ENCODE measurements at places on chromosomes 3 and 15.

DNA sequence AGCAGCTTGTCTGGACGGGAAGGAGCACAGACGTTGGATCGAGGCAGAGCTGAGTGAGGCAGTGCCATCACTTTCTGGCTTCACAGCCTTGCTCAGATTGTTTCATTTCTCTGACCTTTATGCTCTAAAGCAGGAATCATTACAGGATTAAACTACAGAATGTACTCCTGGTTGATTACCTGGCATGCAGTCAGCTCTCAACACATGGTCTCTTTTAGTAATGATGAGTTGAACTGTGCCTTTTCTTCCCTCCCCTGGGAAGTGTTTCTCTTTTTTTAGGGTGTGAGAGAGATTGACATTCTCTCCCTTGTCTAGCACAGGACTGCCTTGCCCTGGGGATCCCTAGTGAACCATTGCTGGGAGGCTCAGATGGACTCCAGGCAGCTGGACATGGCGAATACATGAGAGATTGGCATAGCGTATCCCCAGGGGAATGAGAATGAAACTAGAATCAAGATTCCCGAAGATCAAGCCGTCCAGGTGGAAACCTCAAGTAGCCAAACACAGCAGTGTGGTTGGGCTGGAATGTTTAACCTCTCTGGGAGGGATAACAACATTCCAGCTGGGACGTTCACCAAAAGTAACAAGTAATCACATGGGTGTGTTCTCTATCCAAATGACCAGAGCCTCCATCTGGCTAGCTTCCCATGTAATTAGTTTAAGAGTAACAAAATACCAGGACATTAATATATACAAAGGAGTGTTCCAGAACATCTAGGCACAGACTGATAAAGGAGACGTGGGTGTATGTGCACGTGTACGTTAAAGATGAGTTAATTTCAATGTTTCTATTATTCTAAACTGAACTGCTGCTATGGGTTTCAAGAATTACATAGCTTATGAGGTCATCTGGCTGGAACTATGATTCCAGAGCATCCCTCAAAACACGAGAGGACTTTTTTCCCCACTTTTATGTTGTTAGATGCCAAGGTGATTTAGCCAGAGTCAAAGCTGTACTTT, 118.6 kb upstream of the NR2E3 start:
- DNase-seq = no peak

DNA sequence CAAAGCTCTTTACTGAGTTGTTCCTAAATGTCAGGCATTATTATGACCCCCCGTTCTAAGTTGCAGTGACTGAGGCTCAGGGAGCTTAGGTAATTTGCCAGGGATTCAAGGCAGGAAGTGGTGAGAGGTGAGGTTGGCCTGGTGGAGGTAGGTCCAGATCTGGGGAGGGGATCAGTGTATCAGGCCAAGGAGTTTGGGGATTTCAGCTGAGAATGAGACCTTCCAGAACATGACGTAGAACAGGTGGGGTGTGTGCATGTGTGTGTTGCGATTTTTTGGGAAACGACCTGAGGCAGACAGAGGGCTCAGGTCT, 41.1 kb upstream of the MRPS22 start:
- no peak for DNase-seq

GRCh38 chr15:59444980-59445545, 7.1 kb downstream of the FAM81A start:
- DNase-seq = no peak

- no peak for DNase-seq
Measured at GRCh38 chr3:124780356-124780755, 50.1 kb downstream of the UMPS start.

- no peak for DNase-seq
Measured at GRCh38 chr3:19052874-19053273, 95.4 kb upstream of the KCNH8 start.

- no peak for DNase-seq
Measured at GRCh38 chr3:171358881-171359198, 101.4 kb downstream of the TNIK start.

DNA sequence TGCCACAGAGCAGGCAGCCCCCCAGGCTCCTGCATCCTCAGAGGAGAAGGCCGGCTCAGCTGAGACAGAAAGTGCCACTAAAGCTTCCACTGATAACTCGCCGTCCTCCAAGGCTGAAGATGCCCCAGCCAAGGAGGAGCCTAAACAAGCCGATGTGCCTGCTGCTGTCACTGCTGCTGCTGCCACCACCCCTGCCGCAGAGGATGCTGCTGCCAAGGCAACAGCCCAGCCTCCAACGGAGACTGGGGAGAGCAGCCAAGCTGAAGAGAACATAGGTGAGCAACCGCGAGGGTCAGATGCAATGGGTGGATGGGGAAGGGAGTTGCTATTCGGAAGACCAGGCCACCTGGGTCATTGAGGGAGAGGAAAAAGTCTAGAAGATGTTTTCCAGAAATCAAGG, 53.0 kb downstream of the GAP43 start:
- no peak for DNase-seq

- no peak for DNase-seq
Measured at GRCh38 chr3:172939651-172940293, 189.2 kb downstream of the ECT2 start.

DNA sequence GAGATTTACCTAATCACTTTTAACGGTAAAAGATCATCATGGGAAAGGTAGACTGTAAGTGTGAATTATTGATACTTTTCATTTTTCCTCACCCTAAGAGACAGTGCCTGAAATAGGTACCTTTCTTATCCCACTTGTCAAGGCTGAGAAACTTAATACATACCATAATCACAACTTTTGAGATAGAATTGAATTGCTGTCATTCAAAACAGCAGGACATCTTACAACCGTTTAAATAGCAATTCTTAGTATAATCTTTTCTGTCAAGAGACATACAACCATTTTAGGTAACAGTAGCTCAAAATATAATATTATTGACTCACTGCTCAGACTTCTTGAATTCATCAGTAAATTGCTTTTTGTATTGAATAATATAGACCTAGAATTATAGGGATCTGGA, 10.7 kb downstream of the UBE2E2 start:
- no peak for DNase-seq

DNA sequence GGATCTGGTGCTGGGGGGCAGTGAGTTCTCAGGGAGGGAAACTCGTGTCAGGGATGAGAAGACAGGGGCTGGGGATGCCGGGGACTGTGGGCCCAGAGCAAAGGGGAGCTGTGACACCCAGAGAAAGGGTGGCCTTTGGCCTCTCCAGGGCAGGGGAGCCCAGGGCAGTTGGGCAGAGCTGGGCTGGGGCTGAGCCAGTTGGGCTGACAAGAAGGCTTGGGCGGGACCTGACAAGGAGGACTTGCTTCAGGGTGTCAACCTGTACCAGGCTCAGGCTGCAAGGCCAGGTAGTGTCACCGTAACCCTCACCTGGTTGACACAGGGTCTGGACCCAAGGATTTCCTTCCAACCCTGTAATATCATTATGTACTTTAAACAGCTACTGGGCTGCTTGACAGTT, 13.2 kb upstream of the ANPEP start:
- no peak for DNase-seq

DNA sequence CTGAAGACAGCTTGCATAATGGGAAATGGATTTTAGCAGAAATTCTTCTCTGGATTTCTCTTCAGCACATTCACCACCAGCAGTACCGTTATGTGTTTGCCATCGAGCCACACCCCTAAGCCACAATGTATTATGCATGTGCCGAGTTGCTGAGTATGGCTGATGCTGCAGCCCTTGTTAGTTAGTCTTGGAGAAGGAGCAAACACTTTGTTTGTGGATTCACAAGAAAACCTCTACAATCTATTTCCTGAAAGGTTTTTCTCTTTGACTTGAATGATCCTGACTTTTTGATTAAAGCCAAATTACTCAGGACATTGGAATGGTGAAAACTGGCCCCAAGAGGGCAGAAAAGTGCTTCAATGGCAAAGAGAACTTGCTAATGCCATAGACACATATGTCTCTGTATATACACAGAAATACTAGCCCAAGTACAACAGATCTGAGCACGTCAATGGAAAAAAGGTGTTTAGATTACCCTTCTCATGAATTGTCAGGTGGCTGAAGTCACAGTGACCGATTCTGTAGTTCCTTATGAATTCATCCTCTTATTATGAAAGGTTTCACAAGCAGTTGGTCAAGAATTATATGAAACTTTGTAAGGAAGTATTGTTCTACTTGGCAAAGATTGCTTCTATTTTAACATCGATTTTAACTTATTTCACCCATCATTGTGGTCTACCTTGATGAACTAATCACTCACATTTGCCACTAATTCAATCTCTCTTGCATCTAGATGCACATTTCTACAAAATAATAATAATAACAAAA, 103.0 kb downstream of the P3H2 start:
- no peak for DNase-seq

All from cortex of kidney (tissue), 1 donor.